ENCODE measurements at places on chromosomes 3 and 15. TPM values are rescaled to one million over a fixed set of nuclear protein-coding genes. Genes with fewer than 3 reads are reported as not detected.

MAP1A gene
- 1.1 TPM for total RNA-seq

GRCh38 chr3:79367803-79368202, 400.0 kb downstream of the ROBO1 start:
- DNase-seq = no peak

- DNase-seq = peak; percentile 92
Observed at GRCh38 chr3:39291903-39292329, 12.1 kb upstream of the CX3CR1 start.

CLDND1 gene
- total RNA-seq = 78.5 TPM

GRCh38 chr3:192024751-192025150, 563.8 kb downstream of the PYDC2 start:
- DNase-seq = no peak

CLRN1 gene
- total RNA-seq = not detected

CELF6 gene
- total RNA-seq = not detected

GRCh38 chr15:80727196-80727595, 32.1 kb downstream of the ABHD17C start:
- no peak for DNase-seq

DNA sequence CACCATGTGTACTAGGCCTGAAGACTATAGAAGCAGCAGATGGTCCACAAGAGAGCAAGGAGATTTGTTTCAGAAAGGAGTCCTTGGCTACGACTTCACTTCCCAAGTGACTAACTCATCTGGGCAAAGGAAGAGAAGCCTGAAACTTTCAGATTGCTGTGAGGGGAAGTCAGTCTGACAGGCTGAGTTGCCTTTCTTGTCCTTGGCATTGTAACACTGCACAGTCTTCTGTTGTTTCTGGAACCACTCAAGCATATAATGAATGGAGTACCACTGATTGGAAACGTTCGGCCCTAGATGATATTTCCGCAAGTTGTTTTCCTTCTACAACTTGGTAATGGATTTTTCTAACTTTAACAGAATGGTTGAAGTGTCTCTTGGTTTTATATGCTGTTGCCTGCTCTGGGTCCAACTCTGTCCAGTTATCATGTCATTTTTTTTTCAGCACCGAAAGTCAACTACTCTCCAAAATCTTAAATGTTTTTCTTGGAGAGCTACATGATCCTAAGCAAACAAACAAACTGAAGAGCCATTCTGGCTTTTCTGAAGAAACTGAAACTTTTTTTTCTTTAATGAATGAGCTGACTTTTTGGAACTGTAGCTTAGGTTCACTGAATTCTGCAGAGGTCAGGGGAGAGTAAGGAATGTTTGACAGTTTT, 685.7 kb downstream of the MECOM start:
- DNase-seq = no peak

IGF2BP2 gene
- 133 TPM for total RNA-seq

SNX4 gene
- total RNA-seq = 23.2 TPM

GRCh38 chr3:8095724-8096123, 405.9 kb upstream of the LMCD1 start:
- DNase-seq = peak; percentile 53

SAMMSON gene
- 0.13 TPM for total RNA-seq
